ENCODE measurements at places on chromosomes 6 and 20.

DNA sequence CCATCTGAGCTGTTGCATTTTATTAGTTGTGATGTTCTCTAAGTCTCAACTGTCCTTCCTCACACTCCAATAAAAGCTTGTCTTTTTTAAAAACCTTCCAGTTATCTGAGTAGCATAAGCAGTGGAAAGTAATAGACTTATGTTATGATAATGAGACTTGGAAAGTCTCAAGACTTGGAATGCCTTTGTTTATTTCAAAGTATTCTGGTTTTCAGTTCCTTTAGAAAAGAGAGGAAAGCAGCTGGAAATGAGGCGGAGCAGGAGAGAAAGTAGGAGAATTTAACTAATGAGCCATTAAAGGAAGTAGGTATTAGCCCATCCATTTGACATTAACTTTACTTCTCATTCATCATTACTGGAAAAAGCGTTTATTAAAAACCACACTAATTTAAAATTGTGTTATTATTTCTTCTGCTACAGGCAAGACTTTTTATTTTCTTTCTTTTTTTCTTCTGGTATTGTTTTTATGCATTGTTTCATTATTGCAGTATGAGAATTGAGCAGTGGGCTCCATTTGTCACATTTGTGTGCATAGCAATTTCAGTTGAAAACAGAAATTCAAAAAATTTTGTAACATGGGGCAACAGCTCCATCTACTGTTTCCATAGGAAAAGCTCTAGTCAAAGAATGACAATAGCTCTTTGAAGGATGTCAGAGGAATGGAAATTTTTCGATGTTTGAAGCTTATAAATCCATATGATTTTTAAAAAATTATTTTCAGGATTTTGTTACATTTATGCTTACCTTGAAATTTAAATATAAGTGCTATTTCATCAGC lies 194.8 kb downstream of the COL9A1 start:
- peak; percentile 28 for DNase-seq

GRCh38 chr20:7806831-7807230 lies 133.4 kb downstream of the HAO1 start:
- DNase-seq, result no peak

GRCh38 chr6:15876406-15876805 lies 213.6 kb upstream of the DTNBP1 start:
- no peak for DNase-seq

DNA sequence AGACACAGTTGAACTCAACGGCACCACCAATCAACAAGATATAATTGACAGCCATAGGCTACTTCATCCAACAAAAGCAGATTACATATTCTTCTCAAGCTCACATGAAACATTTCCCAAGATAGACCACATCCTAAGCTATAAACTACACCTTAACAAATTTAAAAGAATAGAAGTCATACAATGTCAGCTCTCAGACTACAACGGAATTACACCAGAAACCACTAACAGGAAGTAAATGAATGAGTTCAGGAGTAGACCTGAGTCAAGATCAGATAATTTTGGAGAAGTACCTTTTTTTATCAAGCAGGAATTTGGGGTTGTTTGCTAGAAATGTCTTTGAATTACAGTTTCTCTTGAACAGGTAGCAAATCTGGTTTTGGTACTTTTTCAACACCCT lies 237.8 kb downstream of the TBX18 start:
- DNase-seq, result no peak
